ENCODE measurements at places on chromosomes 13 and 19.

DNA sequence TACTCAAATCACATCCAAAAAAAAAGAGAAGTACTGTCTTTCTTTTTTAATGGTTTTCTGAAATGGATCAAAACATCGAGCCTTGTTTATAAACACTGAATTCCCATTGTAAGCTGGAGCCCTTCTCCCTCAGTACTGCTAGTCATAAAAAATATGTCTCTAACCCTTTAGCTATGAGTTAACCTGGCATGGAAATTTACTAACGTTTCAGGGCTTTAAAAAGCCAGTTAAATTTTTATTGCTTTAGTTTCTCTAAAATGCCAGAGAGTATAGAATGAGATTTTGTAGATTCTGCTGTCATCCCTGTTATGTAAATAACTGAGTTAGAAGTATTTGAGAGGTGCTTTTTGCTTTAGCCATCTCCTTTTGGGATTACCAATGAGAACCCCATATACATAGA lies 528.3 kb downstream of the EFNB2 start:
- no peak for DNase-seq

GRCh38 chr19:28899703-28900102 lies 313.2 kb downstream of the UQCRFS1 start:
- no peak for DNase-seq

DNA sequence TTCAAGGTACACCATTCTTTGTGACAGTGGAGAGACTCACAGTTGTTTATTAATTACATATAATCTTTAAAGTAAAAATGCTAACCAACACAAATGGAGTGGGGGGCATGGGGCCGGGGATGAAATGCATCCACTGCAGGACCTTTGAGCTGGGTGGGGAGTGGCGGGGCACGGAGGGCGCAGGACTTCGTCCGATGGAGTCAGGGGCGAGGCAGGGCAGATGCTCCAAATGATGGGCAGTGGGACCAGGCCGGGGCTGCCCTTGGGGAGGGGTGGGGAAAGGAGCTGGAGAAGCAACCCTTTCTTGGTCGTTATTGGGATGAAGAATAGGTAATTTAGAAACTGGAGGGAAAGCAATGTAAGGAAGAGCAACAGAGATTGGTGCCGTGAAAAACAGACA lies 220.0 kb downstream of the TEX29 start:
- peak; percentile 41 for DNase-seq

DNA sequence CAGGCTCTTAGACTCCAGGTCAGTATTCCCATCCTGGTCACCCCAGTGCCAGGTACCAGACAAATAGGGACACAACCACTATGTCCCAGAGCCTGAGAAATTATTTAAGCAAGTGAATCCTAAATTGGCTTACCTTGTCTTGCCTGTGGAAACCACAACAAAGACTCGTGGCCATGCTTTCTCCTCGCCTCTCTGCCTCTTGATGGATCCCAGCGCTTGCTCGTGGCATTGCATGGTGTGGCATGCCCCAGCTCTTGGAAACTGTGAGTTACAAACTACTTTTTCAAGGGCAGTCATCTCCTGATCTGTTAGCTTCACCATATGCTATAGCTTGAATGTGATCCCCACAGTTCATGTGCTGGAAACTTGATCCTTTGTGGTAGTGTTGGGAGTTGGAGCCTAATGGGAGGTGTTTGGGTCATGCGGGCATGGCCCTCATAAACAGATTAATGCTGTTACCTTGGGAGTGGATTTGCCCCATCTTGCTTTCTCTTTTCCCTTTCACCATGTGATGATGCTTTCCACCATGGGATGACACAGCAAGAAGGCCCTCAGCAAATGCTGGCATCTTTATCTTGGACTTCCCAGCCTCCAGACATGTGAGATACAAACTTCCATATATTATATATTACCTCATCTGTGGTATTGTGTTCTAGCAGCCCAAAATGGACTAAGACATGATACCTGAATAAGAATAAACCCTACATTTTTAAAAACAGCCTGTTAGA lies 31.2 kb downstream of the SPRYD7 start:
- DNase-seq: no peak

DNA sequence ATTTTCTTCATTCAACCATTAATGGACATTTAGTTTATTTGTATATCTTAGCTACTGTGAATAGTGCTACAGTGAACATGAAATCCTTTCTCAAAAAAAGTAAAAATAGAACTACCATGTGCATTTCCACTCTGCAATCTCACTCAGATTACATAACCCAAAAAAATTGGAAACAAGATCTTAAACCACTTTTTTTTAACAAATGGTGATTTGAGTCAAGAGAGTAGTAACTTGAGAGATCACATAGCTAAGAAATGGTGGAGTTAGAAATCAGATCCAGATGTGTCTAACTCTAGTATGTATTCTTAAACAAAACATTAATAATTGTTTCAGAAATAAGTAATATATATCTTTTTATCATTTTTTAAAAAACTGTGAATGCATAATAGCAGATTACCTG lies 318.3 kb upstream of the SGCG start:
- DNase-seq: no peak

- DNase-seq: no peak
These were observed 30.7 kb downstream of the PDS5B start for GRCh38 chr13:32616883-32617511.

GRCh38 chr13:77429320-77430142 lies 102.6 kb upstream of the MYCBP2 start:
- DNase-seq: no peak

- DNase-seq: no peak
These were observed 336.8 kb downstream of the DNAJC15 start for GRCh38 chr13:43360171-43360570.

- DNase-seq: peak; percentile 78
These were observed 19.6 kb upstream of the KBTBD7 start for GRCh38 chr13:41213919-41214318.

GRCh38 chr19:41192574-41193429 lies at the start of gene CYP2S1:
Gene CYP2S1, plus strand, starts transcription at chr19:41193219. Its CDS starts 46 bp downstream, at chr19:41193265.
- no peak for DNase-seq

DNA sequence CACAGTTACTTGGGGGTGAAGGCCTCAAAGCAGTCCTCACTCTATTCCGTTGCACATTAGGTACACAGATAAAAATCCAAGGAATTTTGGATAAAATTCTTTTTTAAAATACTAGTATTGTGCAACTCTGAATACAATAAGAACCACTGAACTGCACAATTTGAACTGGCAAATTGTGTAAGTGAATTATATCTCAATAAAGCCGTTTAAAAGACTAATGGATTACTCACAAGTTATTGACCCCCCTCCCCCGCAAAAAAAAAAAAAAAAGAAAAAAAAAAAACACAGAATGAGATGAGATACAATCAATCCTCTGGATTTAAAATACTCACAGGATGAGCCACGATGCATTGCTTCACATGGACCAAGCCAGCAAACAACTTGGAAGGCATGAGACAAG lies 86.4 kb downstream of the CRYL1 start:
- DNase-seq: no peak

GRCh38 chr19:21317821-21318220 lies 11.4 kb downstream of the ZNF708 start:
- no peak for DNase-seq

DNA sequence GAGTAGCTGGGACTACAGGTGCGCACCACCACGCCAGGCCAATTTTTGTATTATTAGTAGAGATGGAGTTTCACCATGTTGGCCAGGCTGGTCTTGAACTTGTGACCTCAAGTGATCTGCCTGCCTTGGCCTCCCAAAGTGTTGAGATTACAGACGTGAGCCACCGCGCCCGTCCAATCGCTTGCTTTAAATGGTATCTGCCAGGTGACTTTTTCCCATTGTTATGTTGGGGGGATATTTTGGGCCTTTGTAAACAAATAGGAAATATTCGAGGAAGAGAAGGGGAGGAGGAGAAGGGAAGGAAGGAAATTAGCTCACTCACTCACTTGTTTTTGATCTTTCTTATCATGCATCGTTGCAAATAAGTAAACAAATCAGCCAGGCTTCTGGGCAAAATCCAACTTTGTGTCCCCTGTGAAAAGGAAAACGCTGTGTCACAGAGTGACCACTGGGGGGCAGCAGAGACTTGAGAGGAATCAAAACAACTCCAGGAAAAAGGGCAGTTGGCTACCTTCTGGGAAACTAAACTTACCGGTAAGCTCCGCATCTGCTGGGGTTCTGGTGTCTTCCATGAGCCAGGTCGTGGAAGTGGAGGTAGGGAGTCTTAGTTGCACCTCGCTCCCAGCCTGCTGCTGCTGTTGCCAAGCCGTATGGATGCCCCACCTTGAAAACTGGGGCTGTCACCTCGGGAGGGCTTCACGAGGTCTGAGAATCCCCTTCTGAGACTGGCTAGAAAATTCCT lies 9.3 kb upstream of the RANBP3 start:
- no peak for DNase-seq

DNA sequence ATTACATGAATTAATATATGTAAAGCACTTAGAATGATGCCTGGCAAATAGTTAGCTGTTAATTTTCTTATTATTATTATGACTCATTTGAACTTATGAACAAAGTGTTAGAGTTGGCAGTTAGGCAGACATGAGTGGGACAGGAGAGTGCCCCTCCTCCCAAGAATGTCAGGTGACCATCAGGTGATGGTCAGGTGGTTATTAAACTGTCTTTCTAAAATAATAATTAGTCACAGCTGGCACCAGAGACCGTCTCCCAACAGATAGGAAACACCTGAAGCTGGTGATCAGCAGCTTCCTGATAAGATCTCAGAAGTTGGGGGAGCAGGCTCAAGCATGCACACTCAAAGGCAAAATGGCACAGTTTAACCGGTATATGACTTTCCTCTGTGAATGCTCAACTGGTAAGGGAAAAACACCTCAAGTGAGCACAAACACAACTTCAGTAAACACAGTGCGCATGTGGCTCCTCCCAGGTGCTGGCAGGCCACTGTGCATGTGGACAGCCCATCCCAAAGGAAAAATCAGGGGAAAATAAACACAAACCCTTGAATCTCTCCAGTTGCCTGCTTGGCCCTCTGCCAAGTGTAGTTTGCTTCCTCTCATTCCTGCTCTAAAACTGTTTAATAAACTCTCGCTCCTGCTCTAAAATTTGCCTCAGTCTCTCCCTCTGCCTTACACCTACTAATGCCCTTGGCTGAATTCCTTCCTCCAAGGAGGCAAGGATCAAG lies 54.0 kb downstream of the FLT1 start:
- no peak for DNase-seq

DNA sequence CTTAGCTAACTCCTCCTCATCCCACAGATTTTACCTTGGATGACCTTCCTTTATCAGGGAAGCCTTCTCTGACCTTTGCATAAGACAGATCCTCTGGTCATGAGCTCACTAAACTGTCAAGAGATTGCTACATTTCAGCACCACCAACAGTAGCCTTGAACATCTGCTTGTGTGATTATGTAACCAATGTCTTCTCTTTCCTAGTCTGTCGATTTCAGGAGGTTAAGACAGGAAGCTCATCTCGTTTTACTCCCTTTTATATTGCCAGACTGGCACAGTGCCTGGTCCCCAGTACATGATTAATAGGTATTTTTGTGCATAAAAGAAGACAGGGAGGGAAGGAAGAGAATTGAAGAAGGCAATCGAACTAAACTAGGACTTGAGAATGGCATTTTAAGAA lies 1697.7 kb downstream of the EFNB2 start:
- no peak for DNase-seq

GRCh38 chr13:77335543-77335942 lies 8.6 kb upstream of the MYCBP2 start:
- no peak for DNase-seq

DNA sequence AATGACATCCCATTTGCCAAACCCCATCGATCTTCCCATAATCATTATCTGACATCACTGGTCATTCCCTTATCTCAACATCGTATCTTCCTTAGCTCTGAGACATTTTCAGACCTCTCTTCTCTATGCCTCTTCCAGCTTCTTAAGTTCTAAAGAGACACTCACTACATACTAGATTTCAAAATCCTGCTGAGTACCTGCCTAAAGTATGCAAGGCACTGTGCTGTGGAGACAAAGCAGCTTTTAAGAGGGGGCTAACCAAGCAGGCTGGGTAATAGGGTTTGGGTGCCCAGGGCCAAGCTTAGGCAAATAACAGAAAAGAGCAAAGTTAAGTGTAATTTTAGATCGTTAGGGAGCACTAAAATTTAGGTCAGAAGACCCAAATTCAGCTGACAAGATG lies 3.4 kb upstream of the POMP start:
- DNase-seq: no peak
